ENCODE measurements at places on chromosomes 7 and 10.

- peak; percentile 45 for DNase-seq
Measured at GRCh38 chr7:47807756-47808155, 140.5 kb downstream of the PKD1L1 start.

- DNase-seq = no peak
Measured at GRCh38 chr7:111667488-111667887, 105.2 kb upstream of the IMMP2L start.

- DNase-seq = no peak
Measured at GRCh38 chr10:102831322-102832071, 5.7 kb downstream of the CYP17A1 start.

DNA sequence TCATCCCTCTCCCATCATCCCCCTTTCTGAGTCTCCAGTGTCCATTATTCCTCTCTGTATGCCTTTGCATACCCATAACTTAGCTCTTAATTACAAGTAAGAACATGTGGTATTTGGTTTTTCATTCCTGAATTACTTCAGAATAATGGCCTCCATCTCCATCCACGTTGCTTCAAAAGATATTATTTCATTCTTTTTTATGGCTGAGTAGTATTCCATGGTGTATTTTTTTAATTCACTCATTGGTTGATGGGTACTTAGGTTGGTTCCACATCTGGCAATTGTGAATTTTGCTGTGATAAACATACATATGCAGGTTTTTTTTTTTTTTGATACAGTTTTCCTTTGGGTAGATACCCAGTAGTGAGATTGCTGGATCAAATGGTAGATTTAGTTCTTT, 40.4 kb downstream of the CCSER2 start:
- DNase-seq = no peak

- DNase-seq = no peak
Measured at GRCh38 chr7:130877236-130877990, 143.4 kb upstream of the KLF14 start.

DNA sequence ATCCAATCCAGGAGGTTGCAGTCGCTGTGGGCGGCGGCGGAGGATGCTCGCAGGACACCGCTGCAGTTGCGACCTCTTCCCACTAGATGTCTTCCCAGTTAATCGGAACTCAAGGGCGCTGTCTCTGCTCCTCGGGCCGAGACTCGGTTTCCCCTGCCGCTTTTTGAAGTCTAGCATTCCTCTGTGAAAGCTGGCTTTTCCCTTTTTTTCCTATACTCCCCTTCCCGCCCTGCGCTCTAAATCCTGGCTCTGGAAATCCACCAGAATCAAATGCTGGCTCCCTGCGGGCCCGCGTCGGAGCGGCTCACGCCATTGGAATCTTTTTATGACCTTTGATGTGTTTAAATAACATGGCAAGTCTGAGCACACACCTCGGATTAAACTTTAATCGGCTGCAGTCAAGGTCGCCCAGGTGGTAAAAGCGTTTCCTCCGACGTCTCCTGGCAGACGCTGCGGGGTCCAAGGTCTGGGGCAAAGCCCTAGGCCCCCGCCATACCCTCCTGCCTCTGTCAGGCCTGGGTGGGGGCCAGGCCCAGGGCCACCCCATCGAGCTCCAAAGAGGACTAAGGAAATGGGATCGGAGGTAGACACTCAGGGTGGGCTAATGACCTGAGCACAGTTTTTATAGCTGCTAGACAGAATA, 10.7 kb upstream of the HOXA13 start:
- peak; percentile 43 for DNase-seq
